Inflammatory macrophage treated with lipopolysaccharide for 4 hours (primary cell): ENCODE measurements at places on chromosomes 2 and 18.

DNA sequence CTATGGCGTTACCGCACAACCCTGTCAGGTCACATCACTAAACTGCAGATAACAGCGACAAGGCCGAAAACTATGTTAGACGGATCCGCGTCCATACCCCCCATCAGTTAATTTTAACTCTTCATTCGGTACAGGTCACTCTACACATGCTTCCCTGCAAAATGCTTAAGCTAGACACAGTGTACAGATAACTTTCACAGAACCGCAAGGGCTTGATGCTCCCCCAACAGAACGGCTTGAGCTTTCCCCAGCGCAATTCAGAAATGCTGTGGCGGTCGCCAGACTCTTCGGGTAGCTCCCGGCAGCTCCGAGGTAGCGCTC is 283 bp upstream of the RBBP8 start:
- no peak for DNase-seq

DNA sequence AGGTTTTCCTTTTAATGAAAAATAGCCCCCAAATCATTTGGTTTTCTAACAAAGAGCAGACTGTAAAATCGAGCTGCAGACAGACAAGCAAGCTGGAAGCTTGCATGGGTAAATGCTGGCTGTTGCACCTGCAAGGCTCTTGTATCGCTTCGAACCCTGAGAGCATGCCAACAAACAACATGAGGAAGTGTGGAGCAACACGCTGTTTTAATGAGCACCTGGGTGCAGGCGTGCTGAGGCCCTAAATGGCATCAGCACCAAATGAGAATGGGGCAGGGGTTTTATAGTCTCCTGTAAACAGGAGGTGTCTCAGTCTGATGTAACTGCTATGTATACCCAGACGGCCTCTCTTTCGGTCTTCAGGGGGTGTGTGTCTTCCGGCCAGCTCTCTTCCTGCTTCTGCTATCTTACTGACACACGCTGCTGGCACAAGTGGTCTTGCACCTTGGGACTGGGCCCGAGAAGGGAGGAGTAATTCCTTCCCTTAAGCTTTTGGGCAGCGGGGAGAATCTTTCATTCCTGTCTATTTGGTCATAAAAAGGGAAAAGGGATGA is 31.9 kb upstream of the CDH2 start:
- no peak for DNase-seq

DNA sequence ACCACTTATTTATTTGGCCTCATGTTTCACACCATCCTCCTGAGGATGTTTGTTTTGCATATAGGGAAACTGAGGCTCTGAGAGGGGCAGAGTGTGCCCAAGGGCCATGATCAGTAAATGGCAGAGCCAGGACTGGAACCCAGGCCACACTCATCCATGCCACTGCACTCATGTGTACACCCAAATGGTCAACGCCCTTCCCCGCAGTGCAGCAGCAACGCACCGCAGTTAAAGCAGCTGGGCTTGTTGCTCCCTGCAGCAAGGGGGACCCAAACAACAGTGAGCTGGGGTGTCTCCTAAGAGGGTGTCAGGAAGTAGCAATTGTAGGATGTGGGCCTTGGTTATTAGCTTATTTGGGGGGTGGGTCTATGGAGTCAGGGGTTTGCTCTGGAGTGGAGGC is 36.6 kb downstream of the ZAP70 start:
- no peak for DNase-seq

DNA sequence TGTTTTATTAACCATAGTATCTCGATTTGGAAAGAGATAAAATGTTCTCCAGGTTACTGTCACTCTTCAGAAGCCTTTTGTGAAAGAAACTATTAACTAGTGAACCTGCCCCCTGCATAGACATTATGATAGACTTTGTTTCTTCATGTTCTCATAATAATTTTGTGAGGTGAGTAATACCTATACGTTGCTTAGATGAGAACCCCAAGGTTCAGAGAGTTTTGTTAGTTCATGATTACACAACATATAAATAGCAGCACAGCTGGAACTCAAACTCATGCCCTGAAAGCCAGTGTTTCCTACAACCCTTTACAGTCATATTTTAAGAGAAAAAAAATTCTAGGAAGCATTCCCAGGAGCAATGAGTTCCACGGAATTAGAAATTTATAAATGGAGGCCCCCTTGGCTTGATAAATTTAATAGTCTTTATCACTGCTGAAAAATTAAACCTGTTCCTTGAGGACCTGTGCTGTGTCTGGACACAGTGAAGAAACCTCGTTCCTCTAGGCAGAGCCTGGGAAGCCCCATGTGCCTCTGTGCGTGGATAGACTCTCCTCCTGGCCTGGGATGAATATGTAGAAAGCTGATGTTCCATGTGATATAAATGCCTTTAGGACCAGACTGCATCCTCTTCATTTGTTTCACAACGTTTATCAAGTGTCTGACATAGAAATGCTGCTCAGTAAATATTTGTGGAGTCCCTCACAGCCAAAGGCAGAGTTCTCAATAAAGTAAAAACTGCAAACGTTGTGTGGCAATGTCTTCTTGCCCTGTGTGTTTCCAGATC is 1257.0 kb upstream of the GYPC start:
- no peak for DNase-seq

DNA sequence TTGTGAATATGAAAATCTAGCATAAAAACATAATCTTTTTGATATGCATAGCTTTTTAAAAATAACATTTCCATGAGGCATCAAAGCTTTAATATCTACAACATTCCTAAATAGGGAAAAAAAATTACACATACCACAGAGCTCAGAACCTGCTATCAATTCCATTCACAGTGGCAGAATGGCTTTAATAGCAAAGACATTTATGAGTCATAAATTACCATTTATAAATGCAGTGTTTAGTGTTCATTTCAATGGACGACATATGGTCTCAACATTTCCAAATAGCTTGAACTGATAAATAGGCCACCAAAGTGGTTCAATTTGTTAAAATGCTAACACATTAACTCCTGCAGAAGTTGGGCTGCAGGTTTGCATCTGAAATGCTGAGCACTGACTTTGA is 600.6 kb upstream of the SETBP1 start:
- no peak for DNase-seq

- DNase-seq = no peak
These were observed 108.5 kb downstream of the VWC2L start for GRCh38 chr2:214519258-214519818.

DNA sequence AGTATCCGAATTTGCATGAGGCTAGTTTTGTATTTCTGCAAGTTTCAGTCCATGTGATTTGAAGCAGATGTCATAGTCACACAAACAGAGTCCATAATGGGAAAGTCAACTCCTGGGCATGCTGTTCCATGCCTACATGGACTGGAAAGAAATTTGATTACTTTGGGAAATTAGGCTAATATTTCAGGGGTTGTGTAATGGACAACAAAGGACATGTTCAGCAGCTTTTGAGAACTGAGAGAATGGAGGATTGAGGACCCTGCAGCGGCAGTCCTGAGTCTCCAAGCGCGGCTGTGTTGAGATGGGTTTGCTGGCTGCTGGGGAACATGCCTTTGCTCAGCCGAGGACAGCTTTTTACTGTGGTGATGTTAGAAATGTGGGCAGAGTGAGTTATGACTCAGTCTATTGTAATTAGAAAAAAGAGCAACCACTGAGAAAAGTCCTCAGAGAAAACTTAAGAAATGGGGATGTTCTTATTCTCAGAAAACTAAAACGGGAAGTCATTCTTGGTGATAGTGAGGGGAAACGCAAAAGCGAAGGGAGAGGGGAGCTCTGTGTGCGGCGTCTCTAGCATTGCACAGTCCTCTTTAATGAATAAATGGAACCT is 149.2 kb downstream of the FAM210A start:
- DNase-seq = peak; percentile 96
